ENCODE measurements at places on chromosomes 7 and 10. TPM values are rescaled to one million over a fixed set of nuclear protein-coding genes. Genes with fewer than 3 reads are reported as not detected.

The NPFFR1 gene
- total RNA-seq = not detected

The NXPH1 gene
- not detected for total RNA-seq

DNA sequence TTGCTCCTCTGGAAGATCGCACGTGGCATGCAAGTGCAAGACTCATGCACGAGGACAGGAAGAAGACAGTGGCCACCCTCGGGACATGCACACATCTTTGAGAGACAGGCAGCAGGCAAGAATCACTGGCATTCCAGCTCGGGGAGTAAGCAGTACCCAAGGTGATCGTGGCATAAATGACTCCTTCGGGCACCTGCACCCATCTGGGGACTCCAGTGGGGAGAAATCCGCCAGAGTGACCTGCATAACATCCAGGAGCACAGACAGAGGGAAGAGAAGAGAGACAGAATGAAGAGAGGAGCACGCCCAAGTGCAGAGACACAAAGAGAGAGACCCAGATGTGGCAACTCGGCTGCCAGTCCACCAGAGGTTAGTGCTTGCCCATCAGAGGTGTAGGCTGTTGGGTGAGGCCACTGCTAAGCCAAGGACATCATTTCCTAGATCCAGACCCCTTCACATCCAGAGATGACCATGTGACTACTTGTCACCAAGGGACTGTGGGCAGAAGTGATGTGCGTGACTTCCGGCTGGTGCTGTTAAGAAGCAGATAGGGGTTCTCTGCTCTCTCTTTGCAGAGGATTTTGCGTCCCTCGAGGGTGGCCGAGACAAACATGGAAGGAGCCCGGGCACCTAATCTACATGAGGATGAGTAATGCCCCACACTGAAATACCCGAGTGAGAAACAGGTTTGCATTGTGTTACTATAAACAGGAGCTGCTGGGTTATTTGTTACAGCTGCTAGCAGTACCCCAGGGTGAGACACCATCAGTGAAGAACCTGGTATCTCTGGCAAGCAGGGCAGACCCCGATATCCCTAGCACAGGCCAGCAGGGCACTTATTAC lies 80.6 kb downstream of the VWA2 start:
- no peaks in the 10 kb centered on the region for H3K36me3 ChIP-seq
- no peak overlapping the region for H3K4me3 ChIP-seq
- DNase-seq = no peak
- no peaks in the 10 kb centered on the region for H3K4me1 ChIP-seq

- no peaks in the 10 kb centered on the region for H3K36me3 ChIP-seq
- no peak for DNase-seq
- no peaks in the 10 kb centered on the region for H3K4me1 ChIP-seq
- peaks cover 4% of the 10 kb centered on the region for H3K27me3 ChIP-seq
Measured at GRCh38 chr10:113071446-113071845, 121.4 kb downstream of the TCF7L2 start.

- H3K27me3 ChIP-seq = no peaks in the 10 kb centered on the region
- H3K27ac ChIP-seq = peak overlapping the region; percentile 73
- H3K4me3 ChIP-seq = peak overlapping the region; percentile 31
- peaks cover 48% of the 10 kb centered on the region for H3K4me1 ChIP-seq
- no peaks in the 10 kb centered on the region for H3K36me3 ChIP-seq
Measured at GRCh38 chr10:110802551-110803238, 69.0 kb upstream of the PDCD4 start.
